ENCODE measurements at places on chromosomes 6 and 20.
A peak's percentile ranks its signal among the peaks of the same experiment; 100 is the strongest.

DNA sequence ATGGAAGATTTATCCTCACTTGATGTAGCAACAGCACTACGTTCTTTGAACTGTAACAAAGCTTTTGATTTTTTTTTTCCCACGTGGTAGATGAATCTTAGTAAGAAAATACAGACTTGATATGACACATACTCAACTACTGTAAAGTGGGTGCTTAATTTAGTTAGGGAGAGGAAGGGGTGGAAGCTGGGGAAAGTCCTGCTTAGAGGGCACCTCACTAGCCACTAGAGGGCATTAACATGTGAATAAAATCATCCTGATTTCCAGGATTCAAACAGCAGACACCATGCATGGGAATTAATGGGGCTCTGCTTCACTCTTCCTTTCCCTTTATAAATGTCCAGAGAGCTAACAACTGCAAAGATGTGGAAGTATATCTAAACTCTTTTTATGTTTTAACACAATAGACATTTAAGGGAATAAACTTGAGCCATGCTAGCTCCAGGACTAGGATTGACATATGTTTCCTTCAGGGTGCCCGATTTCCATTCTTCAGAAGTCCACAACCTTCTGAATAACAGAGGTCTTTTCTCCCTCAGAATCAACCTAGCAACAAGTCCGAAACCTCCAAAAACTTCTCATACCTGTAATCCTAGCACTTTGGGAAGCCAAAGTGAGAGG lies 250.1 kb downstream of the ATXN1 start:
- peak; percentile 57 for DNase-seq

DNA sequence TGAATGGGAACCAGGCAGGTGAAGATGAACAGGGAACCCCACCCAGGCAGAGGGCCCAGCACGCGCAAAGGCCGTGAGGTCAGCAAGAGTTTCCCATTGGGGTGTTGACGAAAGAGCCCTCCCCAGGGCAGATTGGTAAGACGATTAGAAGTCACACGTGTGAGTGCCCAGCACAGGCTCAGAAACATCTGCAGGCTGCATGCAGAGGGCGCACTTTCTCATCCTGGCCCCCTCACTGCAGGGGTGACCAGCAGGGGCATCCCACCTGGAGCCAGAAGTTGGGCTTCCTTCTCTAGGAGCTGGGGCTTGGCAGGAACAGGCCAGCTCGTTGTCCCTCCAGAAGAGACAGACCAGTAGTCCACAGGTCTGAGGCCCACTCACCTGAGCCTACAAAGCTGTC lies 38.4 kb downstream of the VSTM2L start:
- DNase-seq = no peak

DNA sequence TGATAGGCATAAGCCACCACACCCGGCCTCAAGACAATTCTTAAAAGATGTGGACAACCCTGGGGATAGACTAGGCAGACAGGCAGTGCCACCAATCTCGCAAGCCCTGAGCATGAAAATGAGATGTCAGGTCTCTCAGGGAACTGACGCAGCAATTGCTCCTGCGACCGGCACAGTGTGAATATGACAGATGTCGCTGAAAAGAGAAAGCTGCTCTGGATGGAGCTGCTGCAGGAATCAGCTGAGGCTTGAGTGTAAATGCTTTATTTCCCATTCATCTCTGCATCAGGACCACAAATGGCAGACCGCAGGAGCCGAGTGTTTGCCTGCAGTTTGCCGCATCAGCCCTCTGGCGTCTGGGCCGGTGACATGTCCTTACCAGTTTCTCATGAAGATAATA lies 68.4 kb downstream of the TFAP2C start:
- DNase-seq = no peak

DNA sequence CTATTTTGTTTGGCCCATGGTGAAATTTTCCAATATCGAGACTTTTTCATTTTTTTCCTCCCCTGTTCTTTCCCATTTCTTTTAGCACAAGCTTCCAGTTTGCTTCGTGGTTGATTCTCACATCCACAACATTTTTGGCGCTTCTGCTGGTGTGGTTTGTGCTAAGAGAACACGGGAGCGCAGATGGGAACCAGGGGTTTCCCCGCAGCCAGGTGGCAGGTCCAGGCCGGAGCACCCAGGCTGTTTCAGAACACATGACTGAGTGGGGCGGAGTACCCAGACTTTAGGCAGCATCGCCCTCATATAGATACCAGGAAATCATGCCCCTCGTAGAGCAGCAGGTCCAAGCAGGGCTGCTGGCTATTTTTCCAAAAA lies 58.0 kb downstream of the SYTL3 start:
- DNase-seq = no peak

DNA sequence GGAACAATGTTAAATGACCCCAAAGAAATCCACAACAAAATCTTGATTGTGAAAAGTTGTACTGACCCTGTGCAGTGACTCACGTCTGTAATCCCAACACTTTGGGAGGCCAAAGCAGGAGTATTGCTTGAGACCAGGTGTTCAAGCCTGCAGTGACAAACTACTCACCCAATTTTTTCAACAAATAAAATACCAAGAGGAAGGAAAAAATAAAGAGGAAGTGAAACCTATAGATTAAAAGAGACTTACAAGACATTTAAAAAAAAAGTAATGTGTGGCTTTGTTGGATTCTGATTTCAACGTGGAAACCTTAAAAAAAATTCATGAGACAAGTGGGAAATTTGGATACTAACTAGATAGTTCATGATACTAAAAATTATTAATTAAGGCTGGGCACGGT lies 31.9 kb downstream of the GINS1 start:
- no peak for DNase-seq

DNA sequence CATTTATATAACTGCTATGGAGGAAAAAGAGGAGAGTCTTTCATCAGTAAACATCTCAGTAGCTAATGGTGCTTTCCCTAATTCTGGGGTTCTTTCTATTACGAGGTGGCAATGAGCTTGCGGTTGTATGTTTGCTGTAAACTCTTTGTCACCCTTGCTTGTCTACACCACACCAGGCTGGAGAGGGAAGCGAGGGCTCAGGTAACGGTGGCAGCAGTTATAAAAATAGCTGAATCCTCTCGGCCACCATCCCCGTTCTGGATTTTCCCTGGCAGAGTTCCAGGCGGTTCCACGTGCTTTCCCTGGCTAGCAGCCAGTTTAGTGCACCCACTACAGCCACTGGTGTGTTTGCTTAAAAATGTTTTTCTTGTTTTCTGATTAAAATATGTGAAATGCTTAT lies 39.0 kb downstream of the MAS1 start:
- DNase-seq = no peak

- DNase-seq = no peak
Measured at GRCh38 chr6:143880412-143880811, 16.1 kb downstream of the ZC2HC1B start.

GRCh38 chr20:5918856-5919625 lies 31.3 kb downstream of the TRMT6 start:
- DNase-seq = peak; percentile 90

GRCh38 chr6:156113631-156114030 lies 658.0 kb upstream of the NOX3 start:
- DNase-seq = no peak
